Activated CD4-positive, alpha-beta T cell treated with anti-CD3 and anti-CD28 coated beads, Interleukin-2, amount 10 ng/mL, durations not matched to agents 7 days and 5 days (primary cell): ENCODE measurements at places on chromosomes 11 and 22. TPM values are rescaled to one million over a fixed set of nuclear protein-coding genes. Genes with fewer than 3 reads are reported as not detected.

GRCh38 chr11:122081073-122081472 lies 34.9 kb downstream of the BLID start:
- no peak for DNase-seq

Gene OR5M11
- total RNA-seq = not detected

DNA sequence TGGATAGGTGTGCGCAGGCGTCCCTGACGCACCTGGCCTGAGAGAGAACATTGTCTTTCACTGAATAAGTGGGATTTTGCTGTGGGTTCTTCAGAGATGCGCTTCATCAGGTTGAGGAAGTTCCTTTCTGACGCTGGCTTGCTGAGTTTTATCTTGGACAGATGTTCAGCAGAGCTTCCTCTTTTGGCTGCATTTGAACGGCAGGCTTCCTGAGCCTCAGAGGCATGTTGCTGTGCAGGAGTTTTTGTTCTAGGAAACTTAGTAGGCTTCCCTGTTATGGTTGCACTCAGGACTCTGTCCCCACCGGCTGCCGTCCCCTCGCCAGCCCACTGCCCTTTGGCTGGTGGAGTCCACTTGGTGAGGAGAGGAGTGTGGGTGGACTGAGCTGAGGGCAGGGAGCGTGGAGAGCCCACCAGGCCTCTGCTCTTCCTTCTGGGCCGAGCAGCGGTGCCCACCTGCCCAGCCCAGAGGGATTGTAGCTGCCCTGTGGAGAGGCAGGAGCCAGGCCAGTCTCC lies 17.2 kb downstream of the FRMD8 start:
- no peak for DNase-seq

GRCh38 chr11:11078344-11079086 lies 220.7 kb upstream of the ZBED5 start:
- DNase-seq = no peak

DNA sequence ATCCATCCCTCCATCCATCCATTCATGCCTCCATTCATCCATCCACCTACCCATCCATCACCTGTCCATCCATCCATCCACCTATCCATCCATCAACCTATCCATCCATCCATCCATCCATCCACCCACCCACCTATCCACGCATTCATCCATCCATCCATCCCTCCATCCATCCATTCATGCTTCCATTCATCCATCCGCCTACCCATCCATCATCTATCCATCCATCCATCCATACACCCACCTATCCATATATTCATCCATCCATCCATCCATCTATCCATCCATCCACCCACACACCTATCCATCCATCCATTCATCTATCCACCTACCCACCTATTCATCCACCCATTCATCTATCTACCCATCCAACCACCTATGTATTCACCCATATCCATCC lies 13.8 kb downstream of the PARVG start:
- no peak for DNase-seq

Gene NRGN
- 11.6 TPM for total RNA-seq

DNA sequence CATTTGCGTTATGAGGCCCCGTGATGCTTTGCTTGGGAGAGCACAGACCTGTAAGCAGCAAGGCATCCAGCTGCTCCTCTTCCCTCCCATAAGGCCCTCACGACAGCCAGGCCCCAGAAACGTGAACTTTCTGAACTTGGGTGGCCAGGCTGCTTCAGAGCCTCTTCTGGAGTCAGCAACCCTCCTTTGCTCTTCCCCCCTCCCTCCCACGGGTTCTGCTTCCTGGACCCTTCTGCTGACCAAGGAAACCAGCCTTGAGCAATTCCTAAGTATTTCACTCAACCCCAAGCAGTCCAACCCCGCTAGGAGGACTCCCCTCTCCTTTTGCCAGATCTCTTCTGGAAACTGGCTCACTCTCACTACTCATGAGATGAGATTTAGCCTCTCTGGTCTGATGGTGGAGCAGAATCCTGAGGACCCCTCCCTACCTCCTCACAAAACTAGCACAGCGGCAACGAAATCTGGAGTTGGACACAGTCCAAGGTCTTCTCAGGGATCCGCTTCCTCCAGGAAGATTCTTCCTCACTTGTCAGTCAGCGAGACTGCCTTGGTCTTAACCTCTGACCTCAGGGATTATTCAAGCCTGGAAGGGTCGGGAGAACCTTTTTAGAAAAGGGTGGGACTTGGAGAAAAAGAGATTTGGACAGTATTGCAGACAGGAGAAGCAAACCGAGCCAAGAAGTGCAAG lies 86.2 kb downstream of the UBASH3B start:
- no peak for DNase-seq

DNA sequence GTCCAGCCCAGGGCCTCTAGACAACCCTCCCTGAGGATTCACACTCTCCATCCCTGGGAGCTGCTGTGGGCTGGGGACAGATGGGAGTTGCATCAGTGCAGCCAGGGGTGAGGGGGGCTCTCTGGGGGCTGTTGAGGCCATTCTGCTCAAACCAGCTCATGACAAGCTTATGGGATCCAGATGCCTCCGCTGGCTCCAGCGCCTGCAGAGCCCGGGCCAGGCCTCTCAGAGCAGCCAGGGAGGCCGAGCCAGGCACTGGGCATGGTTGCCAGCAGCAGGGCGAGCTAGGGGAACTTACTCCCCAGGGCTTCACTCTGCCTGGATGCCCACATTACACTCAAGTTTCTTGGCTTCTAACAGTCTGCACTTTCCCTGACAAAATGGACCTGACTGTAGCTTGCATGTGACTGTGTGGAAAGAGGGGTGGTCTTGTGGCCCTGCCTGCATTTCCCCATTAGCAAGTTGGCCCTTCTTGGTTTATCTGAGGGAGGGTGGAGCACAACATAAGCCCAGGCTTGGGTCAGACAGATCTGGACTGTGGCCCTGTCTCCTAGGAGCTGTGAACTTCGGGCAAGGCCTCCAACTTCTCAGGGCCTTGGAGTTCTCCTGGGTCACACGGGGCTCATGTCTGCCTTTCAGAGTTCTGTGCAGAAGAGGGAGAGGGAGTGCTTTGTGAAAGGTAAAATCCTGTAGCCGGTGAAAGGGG lies 34.5 kb upstream of the CYB5R3 start:
- DNase-seq = no peak

GRCh38 chr11:32081129-32081641 lies 9.7 kb upstream of the RCN1 start:
- no peak for DNase-seq

Gene SLC6A5
- not detected for total RNA-seq

DNA sequence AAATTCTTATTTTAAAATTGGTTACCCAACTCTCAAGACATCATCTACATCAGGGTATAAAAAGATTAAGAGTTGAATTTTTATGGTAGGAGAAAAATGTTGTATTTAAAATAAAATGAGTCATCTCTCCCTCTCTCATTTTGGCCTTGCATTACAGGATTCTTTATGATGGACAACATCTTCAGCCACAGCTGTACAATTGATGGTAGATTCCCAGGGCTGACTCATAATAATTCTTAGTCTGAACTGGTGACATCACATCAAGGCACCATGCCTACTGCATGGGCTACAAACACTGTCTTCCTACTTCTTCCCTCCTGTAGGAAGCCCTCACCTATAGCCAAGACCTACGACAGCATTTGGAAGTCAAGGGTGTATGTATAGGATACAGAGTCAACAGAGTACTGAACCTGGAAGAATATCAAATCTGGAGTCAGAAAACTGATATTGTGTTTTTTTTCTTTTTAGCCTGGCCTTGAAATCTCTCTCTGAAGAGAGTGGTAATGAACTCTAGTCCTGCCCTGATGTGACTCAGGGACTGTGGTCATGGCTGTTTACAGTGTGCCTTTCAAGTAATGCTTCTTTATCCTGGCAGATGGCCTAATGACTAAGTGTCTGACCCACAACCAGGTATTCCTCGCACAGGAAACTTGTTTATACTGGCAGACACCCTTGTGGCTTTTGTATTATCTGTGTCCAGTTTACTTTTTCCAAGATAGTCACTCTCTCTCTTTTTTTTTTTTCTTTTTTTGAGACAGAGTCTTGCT lies 32.5 kb downstream of the MRGPRX2 start:
- DNase-seq = no peak

DNA sequence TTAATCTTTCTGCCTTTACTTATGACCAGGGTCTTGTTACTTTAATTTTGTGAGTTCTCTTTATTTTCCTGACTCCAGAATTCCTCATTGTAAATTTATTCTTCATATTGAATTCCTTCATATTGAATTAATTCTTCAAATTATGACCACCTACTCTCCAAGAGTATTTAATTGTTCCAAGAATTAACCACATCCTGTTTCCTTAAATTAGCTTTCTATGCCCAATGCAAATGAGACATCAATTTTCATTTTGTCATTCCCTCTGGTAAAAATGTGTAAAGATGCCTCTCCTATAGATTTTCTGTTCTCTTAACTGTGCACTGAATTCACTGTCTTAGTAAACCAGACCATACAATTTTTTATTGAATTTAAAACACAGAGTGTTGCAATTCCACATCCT lies 211.2 kb upstream of the GRIA4 start:
- DNase-seq = no peak

Gene PARVA
- not detected for total RNA-seq

- no peak for DNase-seq
Measured at GRCh38 chr22:44067901-44068300, 43.8 kb downstream of the PARVB start.

DNA sequence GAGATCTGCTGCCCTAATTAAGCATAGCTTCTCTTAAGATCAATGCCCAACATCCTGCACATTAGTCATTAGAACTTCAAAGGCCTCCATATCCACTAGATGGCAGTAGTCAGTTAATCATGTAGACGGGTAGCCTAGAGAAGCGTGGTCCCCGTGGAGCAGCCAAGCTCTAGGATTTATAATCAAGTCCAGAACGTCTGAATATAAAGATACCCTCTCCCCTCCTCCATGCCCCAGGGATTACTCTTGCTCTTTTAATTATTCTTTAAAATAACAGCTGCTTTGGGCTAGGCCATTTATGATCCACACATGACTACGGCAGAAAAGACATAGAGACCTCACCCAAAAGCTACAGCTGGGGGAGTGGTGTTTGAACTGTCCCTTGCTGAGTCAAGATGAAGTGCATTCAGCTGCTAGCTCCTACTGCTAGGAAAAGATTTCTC lies 327.6 kb upstream of the PLET1 start:
- DNase-seq = peak; percentile 62

Gene APOC3
- not detected for total RNA-seq

Gene PIH1D2
- total RNA-seq = 0.27 TPM

Gene MMP27
- not detected for total RNA-seq

DNA sequence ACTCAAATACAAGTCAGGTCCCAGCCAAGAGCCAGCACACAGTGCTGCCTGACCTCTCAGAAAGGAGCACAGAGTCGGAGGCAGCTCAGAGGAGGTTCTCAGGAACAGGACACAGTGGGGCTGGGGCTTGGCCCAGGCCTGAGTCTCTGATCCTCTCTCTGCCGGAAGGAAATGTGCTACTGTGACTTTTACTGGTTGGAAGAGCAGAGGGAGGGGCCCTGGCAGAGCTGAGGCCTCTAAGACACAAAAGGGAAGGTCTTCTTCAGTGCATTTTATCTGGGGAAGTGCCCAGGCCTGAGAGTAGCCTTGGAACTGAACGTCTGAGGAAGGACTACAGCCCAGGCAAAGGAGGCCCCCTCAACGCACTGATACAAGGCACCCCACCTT lies 16.2 kb upstream of the CASTOR1 start:
- peak; percentile 80 for DNase-seq

DNA sequence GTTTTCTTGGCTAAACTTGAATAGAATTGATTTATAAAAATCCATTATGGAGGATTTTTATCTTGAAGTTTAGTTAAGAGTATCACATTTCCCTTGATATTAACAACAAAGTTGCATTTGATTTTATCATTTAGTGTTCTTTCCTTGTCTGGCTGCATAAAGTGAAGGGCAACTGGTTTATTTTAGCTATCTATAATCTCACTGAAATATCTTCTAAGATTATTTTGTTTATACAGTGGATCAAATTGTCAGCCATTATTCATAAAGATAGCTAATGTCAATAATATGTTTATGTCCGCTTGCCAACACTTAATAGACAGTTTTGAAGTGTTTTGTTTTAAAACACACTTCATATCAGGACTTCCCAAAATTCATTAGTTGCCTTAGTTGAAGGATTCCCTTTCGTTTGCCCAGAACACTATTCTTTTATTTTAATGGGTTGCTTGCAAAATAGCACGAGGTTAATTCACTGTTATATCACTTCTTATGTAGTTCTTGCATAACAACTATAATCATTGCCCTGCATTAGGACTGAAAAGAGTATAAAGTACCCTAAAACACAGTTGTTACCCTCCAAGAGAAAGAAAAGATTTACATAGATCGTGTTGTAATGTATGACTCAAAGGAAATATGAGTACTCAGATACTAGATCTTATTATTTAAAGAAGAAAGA lies 73.0 kb downstream of the MSANTD4 start:
- DNase-seq = no peak

DNA sequence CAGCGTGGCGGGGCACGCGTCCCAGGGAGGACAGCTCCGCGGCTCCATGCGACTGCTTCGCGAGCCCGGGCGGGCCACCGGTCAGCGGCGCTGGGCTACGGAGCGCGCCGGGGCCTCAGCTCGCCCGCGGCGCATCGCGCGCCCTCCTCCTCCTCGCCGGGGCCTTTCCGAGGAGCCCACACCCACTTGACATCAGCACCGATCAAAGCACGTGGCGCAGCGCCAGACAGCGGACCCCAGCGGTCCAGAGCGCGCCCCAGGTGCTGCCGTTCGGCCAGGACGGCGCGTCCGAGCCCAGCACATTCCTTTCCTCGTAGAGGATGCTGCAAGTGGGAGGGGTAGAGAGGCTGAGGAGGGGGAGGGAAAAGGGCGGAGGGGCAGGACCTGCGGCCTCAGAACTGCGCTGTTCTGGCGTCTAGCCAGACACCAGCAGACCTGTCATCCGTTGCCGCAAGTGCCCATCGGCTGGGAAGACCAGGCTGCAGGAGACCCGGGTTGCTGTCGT lies 88.6 kb downstream of the PLEKHA7 start:
- peak; percentile 16 for DNase-seq

DNA sequence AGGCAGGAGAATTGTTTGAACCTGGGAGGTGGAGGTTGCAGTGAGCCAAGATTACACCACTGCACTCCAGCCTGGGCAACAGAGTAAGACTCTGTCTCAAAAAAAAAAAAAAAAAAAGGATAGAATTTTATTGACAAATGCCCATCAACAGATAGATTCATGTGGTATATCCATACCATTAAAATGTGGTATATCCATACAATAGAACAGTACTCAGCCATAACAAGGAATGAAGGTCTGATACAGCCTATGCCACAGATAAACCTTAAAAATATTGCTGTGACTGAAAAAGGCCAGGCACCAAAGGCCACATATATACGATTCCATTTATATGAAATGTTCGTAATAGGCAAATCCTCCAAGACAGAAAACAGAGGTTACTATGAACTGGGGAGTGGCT lies 45.3 kb upstream of the PPP2R1B start:
- no peak for DNase-seq

- peak; percentile 76 for DNase-seq
Measured at GRCh38 chr11:64340671-64341335, 799 bp downstream of the CCDC88B start.

Gene SLC25A45
- 40.9 TPM for total RNA-seq

Gene SCGB2A2
- total RNA-seq = not detected
